Vagina (tissue), 2 donors: ENCODE measurements at places on chromosomes 13 and 19.

- no peak for DNase-seq
These were observed 607.6 kb downstream of the FGF9 start for GRCh38 chr13:22278336-22278929.

DNA sequence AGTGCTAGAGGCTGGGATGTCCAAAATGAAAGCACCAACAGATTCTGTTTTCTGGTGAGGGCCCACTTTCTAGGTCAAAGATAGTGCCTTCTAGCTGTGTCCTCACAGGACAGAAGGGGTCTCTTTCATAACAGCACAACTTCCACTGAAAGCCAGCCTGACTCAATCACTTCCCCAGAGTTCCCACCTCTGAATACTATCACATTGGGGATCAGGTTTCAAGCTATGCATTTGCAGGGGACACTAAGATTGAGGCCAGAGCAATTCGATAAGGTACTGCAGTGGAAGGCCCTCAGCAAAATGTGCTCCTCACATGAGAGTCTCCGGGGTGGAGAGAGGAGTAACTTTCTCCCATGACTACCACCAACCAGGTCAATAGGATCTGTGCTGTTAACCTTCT is 1501.5 kb downstream of the EFNB2 start:
- DNase-seq: no peak

GRCh38 chr13:110756219-110756631 is 42.7 kb downstream of the ING1 start:
- no peak for DNase-seq

DNA sequence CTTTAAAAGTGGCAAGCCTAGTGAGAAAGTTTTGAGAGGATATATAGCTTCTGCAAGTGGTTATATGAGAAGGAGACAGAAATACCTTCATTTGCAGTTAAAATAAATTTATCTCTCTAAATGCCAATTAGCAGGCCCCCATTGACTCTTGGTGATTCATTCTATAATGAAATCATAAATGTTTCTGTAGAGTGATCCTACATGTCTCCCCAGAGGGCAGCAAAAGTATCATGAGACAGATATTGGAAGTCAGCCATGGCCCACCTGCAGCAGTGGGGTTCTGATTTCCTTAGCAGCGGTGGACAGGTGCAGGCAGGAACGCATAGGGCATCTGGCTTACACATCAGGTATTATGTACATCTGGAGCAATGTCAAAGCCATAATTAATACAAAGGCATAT is 385.4 kb upstream of the SLC10A2 start:
- DNase-seq: no peak

DNA sequence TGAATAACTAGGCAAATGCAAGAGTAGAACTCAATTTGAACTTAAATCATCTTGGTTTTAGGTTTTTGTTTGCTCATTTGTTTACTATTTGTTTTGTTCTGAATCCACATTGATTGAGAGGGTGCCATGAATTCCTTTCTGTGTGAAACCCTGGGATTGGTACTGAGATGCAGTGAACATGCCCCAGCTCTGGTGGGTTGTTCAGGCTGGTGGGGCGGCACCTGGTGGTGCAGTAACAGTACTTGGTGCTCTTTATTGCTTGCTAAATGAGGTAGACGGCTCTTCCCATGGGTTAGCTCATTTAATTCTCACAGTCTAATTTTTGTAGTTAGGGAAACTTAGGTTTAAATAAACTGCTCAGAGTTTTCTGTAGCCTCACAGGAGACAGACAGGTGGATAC is 48.4 kb downstream of the WASF3 start:
- no peak for DNase-seq

DNA sequence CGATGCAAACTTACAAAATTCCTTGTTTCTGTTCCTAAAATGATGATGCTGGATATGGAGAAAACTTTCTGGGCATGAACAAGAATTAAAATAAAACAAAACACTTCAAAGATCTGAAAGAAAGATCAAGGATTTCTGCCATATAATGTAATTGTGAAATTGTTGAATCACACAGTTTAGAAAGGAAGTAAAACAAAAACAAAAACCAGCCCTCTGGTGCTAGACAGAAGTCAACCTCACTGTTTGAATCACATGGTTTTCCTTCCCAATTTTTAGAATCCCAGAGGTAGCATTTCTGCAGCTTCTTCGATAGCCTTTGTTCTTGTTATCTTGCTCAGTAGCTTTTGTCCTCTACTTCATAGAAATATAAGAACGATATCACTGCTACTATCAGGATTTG is 118.2 kb upstream of the ARGLU1 start:
- DNase-seq: no peak

GRCh38 chr19:18928018-18928805 is 8.7 kb downstream of the DDX49 start:
- no peak for DNase-seq

- no peak for DNase-seq
These were observed 19.0 kb downstream of the CCDC8 start for GRCh38 chr19:46394402-46394797.

GRCh38 chr13:49437705-49438104 is 6.2 kb downstream of the CAB39L start:
- DNase-seq: no peak

DNA sequence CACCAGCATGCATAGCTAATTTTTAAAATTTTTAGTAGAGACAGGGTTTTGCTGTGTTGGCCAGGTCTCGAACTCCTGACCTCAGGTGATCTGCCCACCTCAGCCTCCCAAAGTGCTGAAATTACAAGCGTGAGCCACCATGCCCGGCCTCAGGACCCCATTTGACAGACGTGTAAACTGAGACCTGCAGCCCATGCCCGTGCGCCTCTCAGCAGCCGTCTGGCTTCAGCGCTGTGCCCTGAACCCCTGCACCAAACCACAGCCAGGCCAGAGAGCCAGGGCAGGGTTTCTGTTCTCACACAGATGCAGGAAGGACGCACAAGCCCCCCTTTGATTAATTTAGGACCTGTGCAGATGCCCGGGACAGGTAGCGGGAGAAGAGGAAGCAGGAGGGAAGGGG is 7.3 kb upstream of the FFAR1 start:
- DNase-seq: no peak

DNA sequence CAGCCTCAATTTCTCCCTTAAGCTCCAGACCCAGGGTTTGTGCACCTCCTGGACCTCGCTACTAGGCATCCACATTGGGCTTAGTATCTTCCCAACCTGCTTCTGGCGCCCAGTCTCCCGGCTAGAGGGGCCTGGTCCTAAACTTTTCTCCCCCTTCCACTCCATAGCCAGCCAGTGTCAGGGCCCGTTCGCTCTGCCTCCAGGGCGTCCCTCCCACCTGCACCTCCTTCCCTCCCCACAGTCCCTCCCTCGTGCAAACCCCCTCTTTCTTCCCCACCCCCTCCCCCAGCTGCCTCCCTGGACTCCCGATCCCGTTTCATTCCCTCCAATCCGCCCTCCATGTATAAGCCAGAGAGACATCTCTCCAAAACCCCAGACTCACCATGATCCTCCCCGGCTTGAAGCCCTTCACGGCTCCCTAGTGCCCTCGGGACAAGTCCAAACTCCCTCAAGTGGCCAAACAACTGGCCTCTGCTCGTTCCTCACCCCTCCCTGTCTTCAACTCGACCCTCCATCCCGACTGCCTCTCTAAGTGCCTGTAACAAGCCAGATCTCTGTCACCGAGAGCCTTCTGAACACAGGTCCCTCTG is 997 bp upstream of the SAMD4B start:
- DNase-seq: no peak

DNA sequence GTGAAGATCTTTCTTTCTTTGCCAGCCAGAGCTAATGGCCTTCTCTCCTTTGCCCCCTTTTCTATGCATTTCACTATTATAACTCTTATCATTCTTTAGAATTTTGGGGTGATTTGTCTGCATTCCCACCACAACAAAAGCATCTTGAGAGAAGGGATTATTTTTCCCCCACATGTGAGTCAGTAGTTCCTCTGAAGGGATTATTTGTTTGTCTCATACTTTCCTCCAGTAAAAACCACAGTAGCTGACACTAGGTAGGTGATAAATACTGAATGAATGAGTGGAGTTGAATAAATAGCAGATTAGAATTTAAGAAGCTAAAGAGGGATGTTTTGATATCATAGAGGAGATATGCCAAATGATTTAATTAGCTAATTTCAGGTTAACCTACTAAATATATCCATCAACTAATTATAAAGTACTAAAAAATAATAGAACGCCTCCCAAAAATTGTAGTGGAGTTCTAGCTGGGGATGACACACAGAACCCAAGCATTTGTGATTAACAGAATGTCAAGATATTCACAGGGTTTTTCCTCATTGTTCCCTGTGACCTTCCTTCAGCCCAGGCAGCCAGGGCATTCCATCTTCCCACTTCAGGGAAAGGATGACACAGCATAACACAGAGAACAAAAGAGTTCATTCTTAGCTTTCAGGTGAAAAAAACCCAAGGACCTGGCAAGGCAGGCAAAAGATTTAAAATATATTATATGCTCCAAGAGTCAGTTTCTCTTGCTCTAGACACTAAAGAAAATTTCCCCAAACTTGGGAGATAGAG is 3.5 kb upstream of the TBC1D4 start:
- DNase-seq: no peak

DNA sequence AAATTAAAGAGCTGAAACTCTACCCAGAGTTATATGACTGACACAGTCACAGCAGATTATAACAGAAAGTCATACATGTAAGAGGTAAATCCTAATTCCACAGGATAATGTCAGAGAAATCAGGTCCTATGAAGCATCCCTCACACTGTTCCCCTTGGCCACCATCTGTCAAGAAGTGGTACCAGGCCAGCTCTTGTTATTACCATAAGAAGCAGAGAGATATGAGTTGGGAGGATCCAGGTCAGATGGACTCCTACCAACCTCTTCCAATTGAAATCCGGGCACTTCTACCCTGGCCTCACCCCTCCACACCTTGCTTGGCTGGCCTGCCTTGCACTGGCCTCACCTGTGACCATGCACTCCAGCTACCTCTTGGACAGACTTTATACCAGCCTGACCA is 353.2 kb downstream of the DNAJC15 start:
- DNase-seq: no peak

DNA sequence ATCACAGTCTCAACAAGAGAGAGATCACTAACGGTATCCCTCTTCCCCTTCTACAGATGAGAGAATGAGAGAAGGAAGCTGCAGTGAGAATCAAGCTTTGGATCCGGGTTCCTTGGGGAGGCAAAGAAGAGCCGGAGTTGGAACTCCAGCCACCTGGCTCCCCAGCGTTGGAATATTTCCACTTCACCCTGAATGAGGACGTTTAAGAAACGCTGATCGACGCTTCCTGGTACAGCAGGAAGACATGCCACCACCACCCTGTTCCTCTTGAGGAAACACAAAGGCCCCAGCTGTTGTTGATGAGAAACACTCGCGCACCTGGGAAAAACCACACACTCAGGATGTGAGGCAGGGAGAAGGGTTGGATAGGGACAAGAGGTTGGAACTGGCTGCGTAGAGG is 11.3 kb upstream of the CACNG8 start:
- DNase-seq: no peak

DNA sequence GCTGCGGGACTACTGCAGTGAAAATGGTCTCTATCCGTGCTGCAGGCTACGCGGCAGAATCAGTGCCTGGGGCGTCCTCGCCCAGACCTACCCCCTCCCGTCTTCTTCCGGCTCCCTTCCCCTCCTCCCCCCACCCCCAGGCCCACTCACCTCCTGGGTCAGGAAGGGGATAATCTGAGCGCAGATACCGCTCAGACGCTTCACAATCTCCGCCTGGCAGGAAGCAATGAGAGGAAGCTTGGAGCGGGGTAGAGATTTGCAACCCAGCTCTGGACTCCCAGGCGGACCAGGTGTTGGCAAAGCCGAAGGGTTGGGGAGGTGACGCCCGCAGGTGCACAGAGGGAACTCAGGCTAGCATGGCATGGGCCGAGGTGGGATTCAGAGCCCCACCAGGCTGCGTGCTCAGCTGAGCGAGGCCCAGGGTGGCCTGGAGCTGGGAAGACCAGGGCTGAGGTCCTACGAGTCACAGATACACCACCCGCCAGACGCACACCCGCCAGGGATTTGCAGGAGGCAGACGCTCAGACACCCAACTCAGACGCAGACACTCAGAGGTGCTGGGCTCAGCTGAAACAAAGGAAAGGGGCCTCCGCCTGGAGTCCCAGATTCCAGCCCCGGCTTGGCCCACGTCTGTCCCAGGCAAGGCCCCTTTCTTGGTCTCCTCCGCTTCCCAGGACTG is 4.1 kb downstream of the TLE2 start:
- DNase-seq: no peak

DNA sequence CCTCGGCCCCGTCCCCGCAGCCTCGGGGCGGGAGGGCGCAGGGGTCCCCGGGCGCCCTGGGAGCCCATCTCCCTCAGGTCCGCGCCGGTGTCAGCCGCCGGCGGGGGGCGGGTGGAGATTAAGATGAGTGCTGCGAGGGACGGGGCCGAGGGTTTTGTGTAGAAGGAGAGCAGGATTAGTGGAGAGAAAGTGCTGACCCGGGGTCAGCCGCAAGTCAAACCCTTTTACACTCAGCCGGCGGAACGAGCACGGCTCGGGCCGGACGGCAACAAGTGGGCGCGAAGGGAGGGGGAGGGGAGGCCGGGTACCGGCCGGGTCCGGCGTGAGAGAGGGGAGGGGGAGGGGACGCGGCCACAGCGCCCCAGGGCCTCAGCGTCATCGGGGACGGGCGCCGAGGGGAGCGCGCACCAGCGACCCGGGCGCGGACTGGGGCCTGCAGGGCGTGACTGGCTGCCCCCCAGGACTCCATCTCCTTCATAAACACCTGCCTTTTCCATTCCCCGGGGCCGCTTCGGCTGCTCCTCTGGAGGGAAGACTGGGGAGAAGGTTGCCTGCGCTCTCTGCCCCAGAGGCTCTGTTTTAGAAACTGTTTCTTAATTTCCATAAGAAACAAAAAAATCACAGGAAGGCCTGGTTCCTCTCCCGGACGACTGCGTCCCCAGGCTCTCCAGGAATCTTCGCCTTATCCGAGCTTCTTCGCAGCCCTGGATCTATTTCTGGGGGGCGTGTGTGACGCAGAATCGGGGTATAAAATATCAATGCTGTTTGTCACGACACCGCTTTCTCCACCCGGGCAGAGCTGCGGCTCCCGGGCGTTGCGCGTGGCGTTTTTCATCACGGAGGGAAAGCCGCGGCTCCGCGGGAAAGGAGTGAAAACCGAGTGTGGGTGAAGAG is 6.5 kb downstream of the SOX1 start:
- DNase-seq: no peak

DNA sequence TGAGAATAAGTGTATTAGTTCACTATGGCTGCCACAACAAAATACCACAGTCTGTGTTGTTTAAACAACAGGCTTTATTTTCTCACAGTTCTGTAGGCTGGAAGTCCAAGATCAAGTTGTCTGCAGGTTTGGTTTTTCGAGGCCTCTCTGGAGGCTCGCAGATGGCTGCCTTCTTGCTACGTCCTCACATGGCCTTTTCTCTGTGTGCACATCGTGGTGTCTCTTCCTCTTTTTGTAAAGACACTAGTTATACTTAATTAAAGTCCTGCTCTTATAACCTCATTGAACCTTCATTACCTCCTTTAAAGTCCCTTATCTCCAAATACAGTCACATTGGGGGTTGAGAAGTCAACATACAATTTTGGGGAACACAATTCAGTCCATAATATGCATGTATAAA is 10.6 kb downstream of the CSNK1A1L start:
- DNase-seq: no peak
